ENCODE measurements at places on chromosomes 4 and X. TPM values are rescaled to one million over a fixed set of nuclear protein-coding genes. Genes with fewer than 3 reads are reported as not detected.

GRCh38 chr4:88225232-88226105 lies 58.9 kb downstream of the PPM1K start:
- no peak for DNase-seq

Gene LRAT
- total RNA-seq, result not detected

DNA sequence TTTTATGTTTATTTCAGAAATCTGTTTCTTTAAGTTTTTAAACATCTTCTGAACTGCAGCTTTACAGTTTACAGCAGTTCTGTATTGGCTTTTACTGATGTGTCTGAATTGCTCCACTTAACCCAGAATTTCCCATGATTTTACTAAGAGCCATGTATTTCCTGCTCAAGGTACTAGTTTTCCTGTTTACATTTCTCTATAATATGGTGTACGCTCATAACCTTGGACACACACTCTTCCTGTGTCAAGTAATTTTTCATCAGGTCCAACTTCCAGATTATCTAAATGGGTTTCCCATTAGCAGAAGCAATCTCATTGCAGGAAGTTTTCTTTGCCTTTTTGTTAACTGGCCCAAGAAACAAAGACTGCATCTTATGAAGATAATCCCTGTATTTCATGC lies 12.3 kb downstream of the ELF2 start:
- DNase-seq, result no peak

GRCh38 chrX:104343428-104344129 lies 88.8 kb upstream of the ESX1 start:
- no peak for DNase-seq

Gene MCTS1
- total RNA-seq, result 58.5 TPM

DNA sequence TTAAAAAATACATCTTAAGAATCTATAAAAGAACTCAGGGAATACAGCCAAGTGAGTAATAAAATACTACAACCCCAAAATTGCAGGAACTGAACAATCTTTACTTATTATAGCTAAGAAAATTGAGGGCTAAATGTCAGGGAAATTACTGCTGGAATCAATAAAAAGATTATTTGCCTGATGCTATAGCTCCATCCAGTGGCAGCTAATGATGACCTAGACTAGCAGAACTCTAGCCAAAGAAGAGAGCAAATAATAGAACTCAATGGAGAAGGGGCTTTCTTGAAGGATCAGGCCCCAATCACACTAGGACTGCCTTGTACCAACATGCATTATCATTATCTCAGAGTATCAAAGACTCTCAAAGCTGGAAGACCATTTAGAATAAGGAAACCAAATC lies 85.0 kb upstream of the FAM241A start:
- no peak for DNase-seq

Gene MXD4
- total RNA-seq, result 13.9 TPM

Gene MAGEA10
- not detected for total RNA-seq

Gene LYAR
- 59.7 TPM for total RNA-seq

Gene MTHFD2L
- total RNA-seq, result 8.4 TPM
